ENCODE measurements at places on chromosomes 7 and 10.

DNA sequence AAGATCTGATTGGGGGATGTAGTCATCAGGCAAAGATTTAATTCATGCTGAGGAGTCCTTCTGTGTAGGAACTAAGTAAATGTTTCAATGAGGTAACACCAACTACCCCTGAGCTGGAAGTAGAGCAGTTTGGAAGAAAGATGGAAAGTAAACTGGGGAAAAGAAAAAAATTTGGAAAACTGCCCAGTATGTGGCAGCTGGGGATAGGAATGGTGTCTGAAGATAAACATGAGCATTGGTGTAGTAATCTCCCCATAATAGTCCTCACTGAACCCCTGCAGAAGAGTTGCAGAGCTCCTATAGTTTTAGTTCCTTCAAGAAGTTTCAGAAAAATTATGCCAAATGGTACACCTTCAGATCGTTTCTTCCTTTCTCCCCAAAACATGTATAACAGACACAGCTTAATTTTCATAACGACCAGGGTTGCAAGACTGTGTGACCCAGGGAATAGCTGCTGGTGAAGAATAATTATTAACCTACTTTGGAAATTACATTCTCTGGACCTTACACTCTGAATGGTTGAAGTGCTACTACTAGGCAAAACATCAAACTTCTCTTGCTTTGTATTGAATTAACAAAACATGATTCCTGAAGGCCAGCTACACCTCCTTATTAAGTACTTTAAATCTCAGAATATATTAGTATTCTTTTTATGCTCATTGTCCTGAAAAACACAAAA, 446.4 kb upstream of the NRG3 start:
- no peak for DNase-seq

- DNase-seq, result no peak
Measured at GRCh38 chr10:11504566-11505285, 106.7 kb downstream of the USP6NL start.

DNA sequence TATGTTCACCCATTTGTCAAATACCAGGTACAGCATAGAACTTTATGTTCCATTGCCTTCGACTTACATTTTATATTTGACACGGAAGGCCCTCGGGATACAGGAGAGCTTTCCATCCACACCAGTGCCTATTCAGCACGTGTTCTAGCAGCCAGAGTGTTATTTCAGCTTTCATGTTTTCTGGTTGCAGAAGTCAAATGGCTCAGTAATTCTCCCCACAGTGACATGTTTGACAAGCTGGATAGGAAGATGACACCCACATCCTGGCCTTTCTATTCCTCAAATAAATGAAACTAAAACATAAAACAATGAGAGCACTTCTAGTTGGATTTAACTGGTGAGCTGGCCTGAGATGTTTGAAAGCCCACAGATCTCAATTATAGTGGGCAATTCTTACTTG, 173.4 kb downstream of the SORCS1 start:
- no peak for DNase-seq

DNA sequence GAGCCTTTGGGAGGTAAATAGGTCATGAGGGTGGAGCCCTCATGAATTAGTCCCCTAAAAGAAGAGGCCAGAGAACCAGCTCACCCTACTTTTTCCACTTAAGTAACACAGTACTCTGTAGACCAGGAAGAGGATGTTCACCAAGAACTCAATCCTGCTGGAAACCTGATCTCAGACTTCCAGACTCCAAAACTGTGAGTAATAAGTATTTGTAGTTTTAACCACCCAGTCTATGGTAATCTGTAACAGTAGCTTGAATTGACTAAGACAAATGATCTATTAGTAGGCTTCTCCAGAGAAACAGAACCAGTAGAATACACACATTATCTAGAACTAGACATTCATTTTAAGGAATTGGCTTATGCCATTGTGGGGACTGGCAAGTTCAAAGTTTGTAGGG, 51.5 kb downstream of the ANKMY2 start:
- DNase-seq, result no peak

- no peak for DNase-seq
Measured at GRCh38 chr7:135845415-135846075, 96.9 kb upstream of the FAM180A start.

GRCh38 chr10:74988054-74988775, 123.2 kb upstream of the SAMD8 start:
- no peak for DNase-seq

- no peak for DNase-seq
Measured at GRCh38 chr7:105060923-105061322, 46.9 kb downstream of the KMT2E start.

- DNase-seq, result no peak
Measured at GRCh38 chr10:98608411-98608810, 161.7 kb upstream of the HPS1 start.

GRCh38 chr10:67779465-67780203, 58.4 kb downstream of the DNAJC12 start:
- no peak for DNase-seq

- no peak for DNase-seq
Measured at GRCh38 chr10:70850097-70850496, 34.3 kb downstream of the SGPL1 start.
